ENCODE measurements at places on chromosomes 11 and 22. TPM values are rescaled to one million over a fixed set of nuclear protein-coding genes. Genes with fewer than 3 reads are reported as not detected.

IFTAP gene
- 18.5 TPM for total RNA-seq

IFITM5 gene
- total RNA-seq, result not detected

CCDC15 gene
- 1.3 TPM for total RNA-seq

IGLL1 gene
- not detected for total RNA-seq

SLC5A1 gene
- not detected for total RNA-seq
